Epithelial cell of esophagus (primary cell): ENCODE measurements at places on chromosomes 2 and 18.

- no peak for DNase-seq
These were observed 128.3 kb downstream of the ACOXL start for GRCh38 chr2:110860630-110861029.

DNA sequence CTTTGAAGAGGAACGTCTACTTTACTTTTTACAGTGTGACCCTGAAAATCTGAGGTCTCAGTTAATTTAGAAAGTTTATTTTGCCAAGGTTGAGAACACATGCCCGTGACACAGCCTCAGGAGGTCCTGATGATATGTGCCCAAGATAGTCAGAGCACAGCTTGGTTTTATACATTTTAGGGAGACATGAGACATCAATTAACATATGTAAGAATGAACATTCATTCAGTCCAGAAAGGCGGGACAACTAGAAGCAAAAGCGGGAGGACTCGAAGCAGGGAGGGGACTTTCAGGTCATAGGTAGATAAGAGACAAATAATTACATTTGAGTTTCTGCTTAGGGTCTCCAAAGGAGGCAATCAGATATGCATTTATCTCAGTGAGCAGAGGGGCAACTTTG is 23.7 kb downstream of the ELMOD3 start:
- DNase-seq: no peak

DNA sequence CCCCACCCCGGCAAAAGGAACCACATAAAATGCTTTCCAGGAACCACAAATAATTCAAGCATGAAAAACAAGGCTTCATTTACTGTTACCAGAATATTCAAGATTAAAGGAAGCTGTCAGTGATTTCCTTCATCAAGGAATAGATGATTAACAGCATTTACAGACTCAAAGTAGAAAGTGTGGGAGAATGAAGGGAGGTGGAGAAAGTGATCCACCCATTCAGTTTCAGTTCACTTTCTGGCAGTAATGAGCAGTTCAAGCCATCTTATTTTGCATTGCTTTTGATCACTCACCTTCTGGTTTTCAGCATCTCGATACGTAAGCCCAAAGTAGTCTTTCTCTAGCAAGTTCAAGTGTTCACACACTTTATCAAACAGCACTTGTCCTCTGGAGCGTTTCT is 99.0 kb downstream of the EPB41L3 start:
- DNase-seq: no peak

GRCh38 chr18:28095041-28095440 is 81.9 kb downstream of the CDH2 start:
- DNase-seq: peak; percentile 22

DNA sequence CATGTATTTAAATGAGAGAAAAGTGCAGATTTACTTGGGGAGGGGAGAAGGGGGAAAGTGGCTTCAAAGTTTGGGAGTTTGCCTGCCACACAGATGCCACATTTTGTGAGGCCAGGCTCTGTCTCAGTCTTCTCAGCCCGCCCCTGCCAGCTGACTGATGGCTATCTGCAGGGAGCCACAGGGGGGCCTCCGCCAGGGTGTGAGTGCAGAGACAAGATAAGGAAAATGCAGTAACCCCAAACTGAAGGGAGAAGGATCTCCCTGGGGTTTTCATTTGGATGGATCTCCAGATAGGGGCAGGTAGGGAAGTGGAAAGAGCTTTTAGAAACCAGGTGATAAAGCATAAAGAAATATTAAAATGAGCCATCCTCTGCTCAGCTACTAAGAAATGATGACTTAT is 128.8 kb downstream of the ZNF521 start:
- DNase-seq: no peak

DNA sequence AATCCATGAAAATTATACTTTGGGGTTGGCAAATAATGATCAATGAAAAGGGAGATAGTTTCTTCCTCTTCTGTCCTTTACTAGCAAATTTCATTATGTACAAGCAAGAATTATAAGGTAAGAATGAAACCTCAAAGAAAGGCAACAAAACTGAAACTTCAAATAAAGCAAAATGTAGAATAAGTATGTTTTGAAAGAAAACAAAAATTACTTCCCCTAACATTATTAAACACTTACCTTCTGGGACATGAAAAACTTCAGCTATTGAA is 29.4 kb downstream of the THADA start:
- no peak for DNase-seq

DNA sequence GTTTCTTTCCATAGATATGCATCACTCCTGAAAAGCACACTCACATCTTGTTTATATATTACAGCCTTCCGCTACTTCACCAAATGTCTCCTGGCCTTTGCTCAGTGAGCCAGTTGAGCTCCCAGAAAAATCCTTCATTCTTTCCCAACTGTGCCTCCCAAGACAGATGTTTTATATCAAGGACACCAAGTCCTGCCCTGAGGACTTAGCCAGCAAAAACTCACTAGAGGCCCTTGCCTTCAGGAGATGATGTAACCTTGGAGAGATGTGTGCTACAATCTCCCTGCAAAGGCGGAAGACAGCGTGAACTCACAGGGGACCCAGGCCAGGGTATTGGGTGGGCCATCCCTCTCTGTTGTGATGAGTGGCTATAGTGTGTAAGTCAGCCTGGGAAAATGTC is 86.1 kb upstream of the CTAGE1 start:
- no peak for DNase-seq

- no peak for DNase-seq
These were observed 36.9 kb upstream of the KCNG2 start for GRCh38 chr18:79760881-79761280.

DNA sequence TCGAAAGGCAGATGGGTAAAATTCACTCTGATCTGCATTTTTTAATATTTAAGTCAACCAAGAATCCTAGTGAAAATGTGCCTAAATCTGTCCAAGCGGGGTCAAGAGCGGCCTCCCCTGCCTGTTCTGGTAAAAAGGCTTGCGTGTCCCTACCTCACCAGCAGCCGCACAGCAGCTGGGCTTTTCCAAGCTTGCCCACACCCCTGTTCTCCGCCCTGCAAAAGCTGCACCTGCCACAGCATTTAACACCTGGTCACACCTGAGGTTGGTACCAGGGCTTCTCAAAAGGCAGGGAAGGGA is 25.8 kb upstream of the TMEM182 start:
- DNase-seq: no peak

GRCh38 chr2:97966545-97967215 is 29.1 kb downstream of the TMEM131 start:
- peak; percentile 97 for DNase-seq

DNA sequence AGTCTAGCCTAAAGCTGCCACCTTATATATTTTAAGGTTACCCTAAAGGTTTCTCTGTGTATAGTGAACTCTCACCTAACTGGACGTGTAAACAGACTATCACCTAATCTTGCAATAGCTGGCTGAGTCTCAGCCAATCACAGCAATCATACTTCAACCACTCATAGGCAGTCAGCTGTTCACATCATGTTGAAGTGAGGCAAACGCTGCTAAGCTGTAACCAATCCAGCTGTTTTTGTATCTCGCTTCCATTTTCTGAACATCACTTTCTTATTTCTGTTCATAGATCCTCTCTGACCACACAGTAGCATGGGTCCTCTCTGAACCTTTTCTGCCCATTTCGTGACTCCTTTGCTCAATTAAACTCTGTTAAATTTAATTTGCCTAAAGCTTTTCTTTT is 468.2 kb upstream of the POU3F3 start:
- no peak for DNase-seq

GRCh38 chr18:2982452-2983269 is 30.3 kb downstream of the LPIN2 start:
- DNase-seq: no peak

DNA sequence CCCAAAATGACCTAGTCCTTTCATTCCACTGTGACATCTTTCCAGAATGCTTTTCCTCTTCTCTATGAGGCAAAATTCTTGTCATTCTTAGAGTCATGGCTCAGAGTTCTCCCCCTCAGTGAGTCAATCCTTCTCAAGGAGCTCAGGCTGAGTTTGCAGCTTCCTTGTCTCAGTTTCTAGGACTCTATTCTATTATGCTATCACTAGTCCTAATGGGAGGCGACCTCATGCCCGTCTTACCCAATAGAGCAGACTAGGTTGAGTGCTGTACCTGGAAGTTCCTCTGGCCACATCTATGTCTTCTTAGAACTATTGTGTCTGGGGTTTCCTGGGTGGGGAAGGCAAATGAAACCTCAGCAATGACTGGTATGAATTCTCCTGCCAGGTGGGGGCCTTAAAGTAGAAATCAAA is 51.5 kb downstream of the HAUS1 start:
- DNase-seq: peak; percentile 87

GRCh38 chr2:13662055-13662454 is 945.3 kb downstream of the TRIB2 start:
- peak; percentile 46 for DNase-seq

- peak; percentile 54 for DNase-seq
These were observed 62.2 kb downstream of the ADNP2 start for GRCh38 chr18:80171054-80171872.

- no peak for DNase-seq
These were observed 305.0 kb downstream of the TDRD15 start for GRCh38 chr2:21428754-21429153.

DNA sequence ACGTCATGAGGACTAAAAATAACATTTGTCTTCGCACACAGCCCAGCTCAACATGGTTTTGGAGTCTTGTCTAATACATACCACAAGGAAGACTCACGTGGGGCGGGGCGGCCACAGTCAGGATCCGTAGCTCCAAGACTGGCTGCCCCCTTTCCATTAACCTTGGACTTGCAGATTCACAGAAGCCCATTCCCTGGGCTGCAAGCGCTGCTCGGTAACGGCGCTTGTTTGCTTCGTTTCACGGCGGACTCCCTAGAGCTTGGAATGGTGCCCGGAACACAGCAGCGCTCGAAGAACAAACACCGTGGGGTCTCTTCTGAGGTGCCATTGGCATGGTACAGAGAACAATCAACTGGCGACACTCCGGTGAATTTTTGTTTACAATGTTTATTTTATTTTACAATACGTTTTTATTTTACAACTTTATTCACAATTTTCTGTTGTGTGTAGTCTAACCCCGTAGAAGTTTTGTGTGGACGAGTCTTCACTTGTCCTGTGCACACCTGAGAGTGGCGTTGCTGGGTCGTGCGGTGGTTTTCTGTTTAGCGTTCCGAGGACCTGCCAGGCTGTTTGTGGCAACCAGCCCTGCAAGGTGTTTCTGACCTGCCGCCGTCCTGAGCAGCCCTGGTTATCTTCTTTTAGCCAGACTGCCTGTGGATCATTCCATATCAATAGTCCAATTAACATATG is 126.5 kb downstream of the GALR1 start:
- no peak for DNase-seq

- DNase-seq: peak; percentile 48
These were observed 590.2 kb upstream of the SETBP1 start for GRCh38 chr18:44090453-44090852.

DNA sequence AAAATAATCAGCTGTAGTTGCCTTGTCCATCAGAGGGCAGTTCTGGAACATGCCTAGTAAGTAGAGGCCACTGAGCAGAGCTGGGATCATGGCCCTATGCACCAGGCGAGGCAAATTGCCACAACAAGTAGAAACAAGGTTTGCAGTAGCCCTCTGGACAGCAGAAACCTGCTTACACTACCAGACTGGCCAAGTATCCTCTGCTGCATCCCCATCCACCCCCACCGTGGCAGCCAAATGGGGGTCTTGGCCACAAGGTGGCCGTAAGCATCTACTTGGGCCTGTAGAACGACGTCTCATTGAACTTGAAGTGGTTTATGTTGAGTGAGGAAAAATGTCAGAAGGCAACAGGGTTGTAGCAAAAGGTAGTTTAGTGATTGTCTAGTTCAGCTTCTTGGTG is 241.2 kb downstream of the ALPK2 start:
- DNase-seq: no peak

GRCh38 chr18:68494802-68495581 is 219.9 kb downstream of the TMX3 start:
- peak; percentile 35 for DNase-seq

DNA sequence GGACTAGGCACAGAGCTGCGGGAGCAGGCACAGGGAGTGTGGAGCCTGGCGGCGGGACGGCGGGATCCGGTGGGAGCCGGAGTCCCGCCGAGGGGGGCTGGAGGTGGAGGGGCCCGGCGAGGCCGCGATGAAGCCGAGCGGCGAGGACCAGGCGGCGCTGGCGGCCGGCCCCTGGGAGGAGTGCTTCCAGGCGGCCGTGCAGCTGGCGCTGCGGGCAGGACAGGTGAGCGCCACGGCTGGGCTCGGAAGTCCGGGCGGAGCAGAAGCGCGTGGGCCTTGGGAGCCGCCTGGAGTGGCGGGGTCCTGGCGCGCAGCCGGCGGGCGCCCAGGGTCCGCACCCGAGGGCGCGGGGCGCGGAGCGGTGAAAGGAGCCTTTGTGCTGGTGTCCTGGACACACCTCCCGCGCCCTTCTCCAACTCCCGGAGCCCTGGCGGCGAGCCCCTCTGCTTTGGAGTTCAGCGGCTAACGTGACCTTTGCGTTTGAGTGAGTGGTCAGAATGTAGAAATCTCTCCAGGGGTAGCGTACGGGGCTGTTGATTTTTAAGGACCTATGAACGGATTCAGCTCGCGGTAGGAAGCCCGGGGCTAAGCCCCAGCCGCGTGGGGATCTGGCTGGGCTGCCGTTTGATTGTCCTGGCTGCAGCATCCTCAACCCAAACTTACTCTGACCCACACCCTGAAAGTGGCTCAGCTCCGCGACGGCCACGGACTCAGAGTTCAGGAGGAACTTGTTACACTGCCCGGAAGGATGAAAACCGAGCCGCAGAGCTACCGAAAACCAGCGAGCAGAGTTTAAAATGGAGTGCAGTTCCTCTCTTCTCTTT is 448 bp downstream of the IMPA2 start:
- DNase-seq: peak; percentile 27

DNA sequence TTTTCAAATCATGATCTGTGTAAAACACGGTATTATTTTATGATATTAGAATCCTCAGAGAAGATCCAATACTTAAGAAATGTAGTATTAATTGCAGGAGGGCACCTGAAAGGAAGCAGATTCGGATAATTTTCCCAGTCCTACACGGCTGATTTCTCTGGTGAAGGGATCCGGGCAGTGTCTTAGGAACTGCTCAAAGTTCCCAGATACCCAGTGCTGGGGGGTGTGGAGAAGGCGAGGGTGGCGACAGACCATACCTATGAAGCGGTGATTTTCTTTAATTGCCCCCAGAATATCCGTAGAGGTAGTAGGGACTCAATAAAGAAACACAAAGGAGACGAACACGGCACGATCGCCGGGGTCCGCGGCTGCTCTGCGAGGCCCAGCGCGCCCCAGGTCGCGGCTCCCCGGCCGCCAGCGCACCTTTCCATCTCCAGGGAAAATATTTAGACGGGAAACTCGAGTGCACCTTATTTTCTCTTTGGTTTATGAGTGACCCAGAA is 1.4 kb upstream of the SOX11 start:
- no peak for DNase-seq

DNA sequence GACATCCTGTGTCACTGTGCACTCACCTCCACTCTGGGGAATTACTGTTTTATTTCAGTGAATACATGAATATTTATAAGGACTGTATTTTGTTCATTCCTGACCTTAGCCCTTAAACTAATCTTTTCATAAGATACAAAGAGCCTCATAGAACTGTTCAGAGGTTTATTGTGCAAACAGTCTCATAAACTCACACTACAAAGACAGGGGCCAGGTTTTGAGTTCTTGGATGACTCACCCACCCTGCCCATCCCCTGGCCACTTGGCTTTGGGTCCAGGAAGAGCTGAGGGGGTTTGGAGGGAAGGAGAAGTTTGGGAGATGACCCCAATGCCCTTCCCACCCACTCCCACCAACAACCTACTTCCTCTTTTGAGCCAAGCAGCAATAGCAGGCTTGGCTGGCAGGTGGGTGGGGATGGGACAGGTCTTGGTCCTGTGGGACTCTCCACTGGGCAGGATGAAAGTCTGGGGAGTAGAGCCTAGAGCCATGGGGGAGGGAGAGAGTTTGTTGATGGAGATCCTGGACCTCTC is 43.1 kb upstream of the IL1R2 start:
- no peak for DNase-seq
